ENCODE measurements at places on chromosomes 7 and 10.

DNA sequence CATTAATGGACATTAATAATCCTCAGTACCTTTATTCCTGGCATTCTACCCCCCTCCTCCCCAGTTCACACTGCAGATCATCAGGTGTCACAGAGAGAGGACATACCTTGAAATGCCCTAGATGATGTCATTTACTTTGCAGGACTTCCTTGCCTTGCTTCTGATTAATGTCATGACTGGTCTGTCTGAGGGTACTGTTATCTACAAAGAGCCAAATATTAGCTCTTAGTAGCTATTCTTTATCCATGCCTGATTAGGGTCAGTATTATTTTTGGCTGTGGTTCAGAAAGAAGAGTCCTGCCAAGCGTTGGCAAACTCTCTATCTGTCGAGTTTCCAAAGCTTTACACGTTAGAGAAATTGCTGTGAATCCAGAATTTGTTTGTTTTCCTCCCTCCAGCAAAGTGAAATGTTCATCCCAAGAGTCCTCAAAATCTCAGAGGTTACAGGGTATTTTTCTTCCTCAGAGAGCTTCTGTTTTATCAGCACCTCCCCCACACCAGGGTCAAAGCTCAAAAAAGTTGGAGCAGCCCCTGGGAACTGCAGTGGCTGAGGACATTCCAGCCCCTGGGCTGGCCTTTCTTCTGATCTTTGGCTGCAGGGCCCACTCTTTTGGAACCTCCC, 12.6 kb downstream of the SCD start:
- DNase-seq: no peak

GRCh38 chr10:91319336-91319735, 90.8 kb upstream of the HECTD2 start:
- DNase-seq: no peak

DNA sequence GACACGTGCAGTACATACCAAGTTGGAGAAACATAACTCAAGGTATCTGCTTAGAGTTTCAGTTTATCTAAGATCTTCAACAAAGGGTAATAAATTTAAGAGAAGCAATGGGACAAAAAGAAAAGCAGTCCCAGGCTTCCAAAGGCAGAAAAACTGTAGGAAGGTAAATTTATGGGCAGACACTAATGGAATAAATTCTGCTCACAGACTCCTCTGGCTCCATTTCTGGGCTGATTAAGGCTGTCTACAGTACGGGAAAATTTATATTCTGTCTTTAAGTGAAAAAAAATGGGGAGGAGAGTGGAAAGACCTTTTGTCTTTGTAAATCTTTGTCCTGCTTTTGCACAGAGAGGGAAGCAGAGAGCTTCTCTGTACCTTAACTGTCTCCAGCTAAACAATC, 587.5 kb upstream of the IGFBP3 start:
- no peak for DNase-seq

DNA sequence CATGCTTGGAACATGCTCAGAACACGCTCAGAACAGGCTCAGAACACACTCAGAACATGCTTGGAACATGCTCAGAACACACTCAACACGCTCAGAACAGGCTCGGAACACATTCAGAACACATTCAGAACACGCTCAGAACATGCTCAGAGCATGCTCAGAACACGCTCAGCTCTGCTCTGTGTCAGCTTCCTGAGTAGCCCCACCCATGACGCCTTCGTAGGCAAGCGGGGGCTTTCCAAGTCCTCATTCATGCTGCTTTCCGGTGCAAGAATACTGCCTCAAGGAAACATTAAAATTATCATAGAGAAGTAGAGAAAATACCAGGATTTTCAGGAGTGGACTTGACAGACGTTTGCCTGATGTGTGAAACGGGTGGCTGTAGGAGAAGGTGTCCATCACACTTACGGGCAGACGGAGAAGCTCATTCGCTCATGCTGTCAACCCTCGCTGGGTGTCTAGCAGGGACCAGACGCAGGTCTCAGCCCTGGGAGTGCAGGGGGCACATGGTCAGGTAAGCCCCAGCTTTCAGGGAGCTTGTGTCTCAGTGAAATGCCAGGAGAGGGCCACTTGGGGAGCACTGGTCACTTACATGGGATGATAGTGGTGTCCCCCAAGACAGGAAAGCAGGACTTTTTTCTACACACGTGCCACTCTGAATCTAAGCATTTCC, 24.7 kb downstream of the EN2 start:
- no peak for DNase-seq

- DNase-seq: no peak
Observed at GRCh38 chr10:42943025-42943818, 133.6 kb upstream of the RET start.

GRCh38 chr10:71761105-71761511, 12.2 kb downstream of the VSIR start:
- DNase-seq: no peak

DNA sequence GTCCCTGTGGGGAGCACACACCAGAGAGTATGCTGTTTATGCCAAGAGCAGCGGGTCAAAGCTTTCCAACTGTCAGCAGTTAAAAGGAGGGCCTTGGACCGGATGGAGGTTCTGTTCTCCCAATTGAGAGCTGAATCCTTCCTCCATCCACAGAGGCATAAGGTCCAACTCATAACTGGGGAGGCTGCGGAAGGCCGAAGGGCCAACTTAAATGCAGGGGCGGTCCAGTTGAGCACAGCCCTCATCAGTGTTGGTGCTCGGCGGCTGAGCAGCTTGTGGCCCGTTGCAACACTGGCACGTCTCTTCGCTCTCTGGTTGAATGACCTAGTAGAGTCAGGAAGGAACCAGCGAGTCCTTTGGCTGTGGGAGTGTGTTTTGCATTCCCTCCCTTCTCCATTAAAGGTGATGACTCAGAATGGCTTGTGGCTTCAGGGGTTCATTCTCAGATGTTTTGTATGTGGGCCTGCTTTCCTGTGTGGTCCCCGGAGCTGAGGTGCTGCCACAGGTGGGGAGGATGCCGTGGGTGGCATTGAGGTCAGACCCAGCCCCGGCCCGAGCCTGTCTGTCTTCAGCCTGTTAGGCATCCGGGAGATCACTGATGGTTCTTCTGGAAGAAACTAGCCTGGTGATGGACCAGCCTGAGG, 44.8 kb upstream of the DMBT1 start:
- peak; percentile 75 for DNase-seq

DNA sequence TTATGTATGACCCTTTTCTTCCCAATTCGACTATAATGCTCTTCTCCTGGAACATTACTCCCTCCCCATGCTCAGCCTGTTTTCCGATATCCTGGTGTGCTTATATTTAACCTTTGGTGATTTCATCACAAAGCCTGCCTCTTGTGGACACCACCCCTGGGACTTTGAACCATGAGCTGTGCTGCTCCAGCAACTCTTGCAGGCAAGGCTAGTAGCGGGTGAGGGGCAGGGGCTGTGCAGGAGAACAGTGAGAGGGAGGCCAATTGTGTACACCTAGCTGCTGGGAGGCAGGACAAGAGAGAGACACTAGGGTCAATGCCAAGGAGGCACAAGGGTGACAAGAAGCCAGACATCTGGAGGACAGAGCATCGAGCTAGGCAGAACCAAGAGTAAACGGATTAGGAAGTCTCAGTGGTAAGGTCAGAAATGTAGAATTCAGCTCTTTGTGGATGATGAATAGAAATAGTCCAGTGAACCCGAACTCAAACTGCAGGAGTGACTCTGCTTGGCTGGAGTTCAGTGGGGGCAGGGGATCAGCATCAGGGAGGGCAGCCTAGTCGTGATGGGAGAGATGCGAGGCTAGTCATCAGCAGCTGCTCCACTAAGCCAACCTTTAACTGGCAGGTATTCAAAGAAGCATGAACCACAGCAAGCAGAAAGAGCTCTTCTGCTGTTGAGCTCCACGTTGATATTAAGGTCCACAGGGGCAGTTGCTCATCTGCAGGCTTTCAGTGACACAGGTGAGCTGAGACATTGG, 31.0 kb upstream of the MKI67 start:
- no peak for DNase-seq

DNA sequence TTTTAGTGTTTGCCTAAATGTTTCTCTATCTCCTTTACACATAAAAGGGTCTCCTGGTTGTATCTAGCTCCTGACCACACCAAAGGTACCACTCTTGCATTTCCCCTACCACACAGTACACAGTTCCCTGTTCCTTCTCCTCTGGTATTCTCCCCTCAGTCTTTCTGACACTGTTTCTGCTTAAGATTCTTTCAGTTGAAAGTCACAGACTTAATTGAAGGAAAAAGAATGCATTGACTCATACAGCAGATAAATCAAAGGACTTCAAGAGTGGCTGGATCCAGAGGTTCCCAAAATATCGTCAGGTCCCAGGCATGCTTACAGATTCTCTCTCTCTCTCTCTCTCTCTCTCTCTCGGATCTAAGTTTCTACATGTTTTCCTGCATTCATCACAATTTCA, 185.6 kb upstream of the LRGUK start:
- no peak for DNase-seq

DNA sequence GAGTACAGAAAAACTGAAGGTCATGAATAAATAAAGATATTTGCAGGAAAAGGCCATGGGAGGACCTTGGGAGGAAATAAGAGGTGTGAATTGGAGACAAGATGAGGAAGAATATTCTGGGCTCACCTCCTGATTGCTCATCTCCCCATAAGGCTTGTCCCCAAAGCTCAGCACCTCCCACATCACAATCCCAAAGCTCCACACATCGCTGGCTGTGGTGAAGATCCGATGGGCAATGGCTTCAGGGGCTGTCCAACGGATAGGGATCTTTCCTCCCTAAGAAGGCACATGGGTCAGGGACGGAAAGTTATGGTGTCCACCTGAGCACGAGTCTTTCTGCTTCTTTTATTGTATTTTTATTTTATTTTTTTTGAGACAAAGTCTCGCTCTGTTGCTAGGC, 12.9 kb downstream of the ZYX start:
- no peak for DNase-seq

DNA sequence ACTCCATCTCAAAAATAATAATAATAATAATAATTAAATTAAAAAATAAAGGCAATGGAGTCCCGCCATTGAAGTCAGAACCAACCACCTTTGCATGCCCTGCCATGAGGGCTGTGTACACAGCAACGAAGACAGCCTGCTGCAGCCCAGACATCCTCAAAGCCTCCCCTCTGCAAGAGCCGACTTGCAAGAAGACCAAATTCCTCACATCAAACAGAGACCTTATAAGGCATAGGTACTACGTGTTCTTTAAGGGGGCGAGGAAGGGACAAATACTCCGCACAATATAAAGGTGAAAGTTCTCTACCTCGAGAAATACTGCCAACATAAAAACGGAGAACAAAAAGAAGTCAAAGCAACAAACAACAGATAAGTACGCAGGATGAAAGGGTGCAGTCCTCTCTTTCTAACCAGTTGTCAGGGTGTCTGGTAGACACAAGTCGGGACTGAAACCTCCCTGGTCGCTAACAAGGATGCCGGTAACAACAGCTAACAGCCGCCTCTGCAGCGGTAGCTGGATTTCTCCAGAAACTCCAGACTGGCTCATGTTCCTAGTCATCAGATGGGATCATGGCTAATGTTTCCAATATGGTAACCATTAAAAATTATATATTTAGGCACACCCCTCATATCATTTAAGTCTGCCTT, 23.6 kb downstream of the FGFR2 start:
- DNase-seq: no peak

DNA sequence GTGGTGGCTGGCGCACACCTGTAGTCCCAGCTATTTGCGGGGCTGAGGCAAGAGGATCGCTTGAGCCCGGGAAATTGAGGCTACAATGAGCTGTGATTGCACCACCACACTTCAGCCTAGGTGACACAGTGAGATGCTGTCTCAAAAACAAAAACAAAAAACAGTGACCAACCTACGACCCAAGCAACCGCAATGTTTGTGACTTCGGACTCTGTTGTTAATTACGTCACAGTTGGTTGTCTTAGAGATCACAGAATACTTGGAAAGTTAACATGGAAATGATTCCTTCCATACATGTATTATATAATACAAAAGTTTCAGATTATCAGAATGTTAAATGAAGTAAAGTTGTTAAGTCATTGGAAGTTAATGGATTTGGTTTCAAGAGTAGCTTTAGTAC, 106.2 kb downstream of the REEP3 start:
- no peak for DNase-seq

DNA sequence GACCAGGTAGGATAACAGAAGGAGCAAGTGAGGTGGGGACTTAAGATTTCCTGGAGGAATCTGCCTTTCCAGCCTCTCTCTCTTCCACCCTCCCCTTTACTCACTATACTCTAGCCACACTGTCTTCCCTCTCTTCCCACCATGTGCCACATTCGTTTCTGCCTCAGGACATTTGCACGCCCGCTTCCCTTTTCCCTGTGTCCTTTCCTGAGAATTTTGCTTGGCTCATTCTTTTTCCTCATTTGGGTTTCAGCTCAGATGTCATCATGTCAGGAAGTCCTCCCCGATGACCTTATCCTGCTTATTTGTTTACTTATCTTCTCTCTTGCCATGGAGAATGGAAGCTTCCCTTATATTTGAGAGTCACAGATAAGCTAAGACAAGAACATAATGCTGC, 363.8 kb downstream of the PRPF18 start:
- no peak for DNase-seq

DNA sequence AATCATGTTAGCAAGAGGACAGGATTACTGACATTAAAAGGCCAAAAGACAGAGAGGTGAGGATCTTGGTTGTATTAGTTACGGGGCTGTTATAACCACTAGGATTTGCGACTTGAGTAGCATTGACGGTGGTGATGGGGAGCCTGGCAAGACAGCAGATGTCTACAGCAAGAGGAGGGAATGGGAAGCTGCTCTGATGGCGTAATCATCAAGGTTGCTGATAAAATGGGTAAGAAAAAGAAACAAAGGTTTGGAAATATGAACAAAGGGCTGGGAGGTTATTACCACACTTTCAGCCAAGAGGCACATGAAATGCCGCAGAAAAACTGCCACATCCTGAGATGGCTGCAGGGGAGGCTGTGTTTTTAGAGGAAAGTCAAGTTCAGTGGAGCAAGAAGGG, 33.9 kb downstream of the TMEM229A start:
- DNase-seq: no peak

Data from activated T-cell treated with anti-CD3 and anti-CD28 coated beads, Interleukin-2, amount 50 U/mL, for 48 hours (primary cell).